GM03348 (cell line): ENCODE measurements at places on chromosomes 3 and 15.

GRCh38 chr15:44804298-44805046 is 68.1 kb downstream of the TRIM69 start:
- no peak for DNase-seq

- no peak for DNase-seq
These were observed 495.2 kb downstream of the ROBO2 start for GRCh38 chr3:77535116-77535515.

DNA sequence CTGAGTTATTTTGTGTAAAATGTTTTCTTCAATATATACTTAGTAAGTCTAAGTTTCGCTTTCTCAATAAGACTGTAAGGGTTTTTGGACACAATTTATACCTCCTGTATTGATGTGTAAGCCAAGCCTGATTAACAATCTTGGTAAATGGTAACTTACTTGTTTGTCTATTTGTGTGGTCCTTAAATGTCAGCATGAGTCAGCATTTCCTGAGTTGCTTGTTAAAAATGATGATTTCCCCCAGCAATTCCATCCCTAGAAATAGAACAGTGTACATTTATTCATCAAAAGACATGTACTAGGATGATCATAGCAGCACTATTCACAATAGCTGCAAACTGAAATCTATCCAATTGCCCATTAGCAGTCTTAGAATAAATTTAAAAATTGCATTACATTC is 53.4 kb upstream of the LRIG1 start:
- DNase-seq = peak; percentile 10

DNA sequence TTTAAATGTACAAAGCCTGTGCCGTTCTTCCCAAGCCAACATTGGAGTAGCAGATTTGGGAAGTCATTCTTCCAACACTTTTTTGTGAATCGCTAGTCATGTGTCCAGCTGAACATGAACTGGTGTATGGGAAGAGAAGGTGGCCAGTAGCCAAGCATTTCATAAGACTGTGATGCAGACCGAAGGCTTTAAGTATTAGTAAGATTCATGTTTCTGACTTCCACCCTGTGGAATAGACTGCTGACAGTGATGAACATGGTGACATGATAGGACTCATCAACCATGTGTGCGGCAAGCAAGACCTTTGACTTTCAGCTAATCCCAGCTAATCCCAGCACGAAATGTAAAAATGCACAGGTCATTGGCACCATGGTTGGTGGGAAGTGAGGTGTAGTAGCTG is 48.3 kb upstream of the THSD4 start:
- peak; percentile 64 for DNase-seq

- DNase-seq = no peak
These were observed 837.6 kb downstream of the AGBL1 start for GRCh38 chr15:86917361-86917671.
